Activated CD8-positive, alpha-beta memory T cell treated with anti-CD3 and anti-CD28 coated beads for 4 hours (primary cell): ENCODE measurements at places on chromosomes 16 and 17.

DNA sequence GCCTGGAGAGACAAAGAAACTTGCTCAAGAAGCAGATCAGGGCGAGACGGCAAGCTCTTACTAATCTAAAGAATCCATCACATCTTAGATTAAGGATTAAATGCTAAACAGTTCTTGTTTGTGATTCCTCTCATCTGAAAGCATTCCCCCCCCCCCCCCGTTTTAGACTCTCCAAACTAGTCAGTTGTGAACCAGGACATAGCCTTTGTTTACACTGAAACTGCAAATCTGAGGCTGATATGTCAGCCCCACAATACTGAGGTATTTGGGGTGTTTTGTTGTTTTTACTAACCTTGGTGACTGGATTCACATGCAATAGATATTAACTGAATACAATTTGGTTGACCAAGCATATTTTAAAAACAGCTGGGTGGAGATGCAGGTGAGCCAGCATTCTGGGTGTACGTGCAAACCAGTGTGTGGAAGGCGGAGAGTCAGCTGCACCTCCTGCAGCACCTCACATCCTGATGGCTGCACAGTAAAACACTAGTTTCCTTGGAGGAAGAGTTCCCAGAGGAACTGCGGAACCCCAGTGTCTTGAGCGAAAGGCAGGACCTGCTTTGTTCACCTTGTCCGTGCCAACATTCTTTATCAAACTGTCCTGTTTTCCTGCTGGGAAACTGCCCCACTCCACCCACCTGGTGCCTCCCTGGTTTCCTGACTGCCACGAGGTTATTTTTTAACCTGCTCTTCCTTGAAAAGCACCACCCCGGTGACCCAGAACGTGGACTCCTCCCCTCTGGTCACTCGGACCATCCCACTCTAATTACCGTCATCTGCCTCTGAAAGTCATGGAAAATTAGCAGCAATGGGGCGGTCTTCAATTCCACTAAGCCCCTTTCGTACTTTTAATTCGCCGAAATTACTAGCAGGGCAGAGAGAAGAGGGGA lies 1.2 kb upstream of the YPEL2 start:
- no peak for DNase-seq

DNA sequence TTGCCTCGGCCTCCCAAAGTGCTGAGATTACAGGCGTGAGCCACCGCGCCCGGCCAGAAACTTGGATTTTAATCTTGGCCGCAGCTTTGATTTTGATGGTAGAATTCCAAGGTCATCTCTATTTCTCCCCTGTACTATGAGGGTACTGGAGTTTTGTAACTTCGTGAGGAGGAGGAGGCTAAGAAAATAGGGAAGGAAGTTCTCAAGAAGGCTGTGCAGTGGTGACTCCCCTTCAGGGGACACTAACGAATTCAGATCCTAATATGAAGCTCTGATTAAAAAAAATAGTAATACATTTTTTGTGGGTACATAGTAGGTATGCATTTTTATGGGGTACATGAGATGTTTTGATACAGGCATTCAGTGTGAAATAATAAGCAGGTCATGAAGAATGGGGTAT lies 55.9 kb downstream of the LDHD start:
- no peak for DNase-seq

- no peak for DNase-seq
These were observed 26.2 kb upstream of the SSTR2 start for GRCh38 chr17:73138541-73139138.

- DNase-seq: no peak
These were observed 918 bp upstream of the NLRC3 start for GRCh38 chr16:3578121-3578520.

DNA sequence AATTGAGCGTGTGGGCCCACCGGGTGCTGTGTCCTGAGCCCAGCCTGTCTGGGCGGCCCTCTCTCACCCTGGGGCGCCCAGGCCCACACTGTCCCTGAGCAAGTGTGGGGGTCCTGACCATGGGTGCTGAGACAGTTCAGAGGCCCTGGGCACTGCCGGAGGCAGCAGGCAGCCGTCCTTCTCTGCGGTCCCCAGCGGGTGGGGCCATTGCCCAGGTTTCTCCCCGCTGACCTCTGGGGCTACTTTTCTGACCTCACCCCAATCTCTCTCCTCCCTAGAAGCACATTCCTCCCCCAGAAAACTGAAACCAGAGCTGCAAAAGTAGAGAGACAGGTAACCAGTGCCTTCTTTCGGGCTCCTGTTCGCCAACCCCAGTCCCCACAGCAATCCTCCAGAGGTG lies 36.0 kb upstream of the PVALEF start:
- DNase-seq: no peak
